Liver (tissue), 10 donors: ENCODE measurements at places on chromosomes 16 and 17. TPM values are rescaled to one million over a fixed set of nuclear protein-coding genes. Genes with fewer than 3 reads are reported as not detected.

- no peak for DNase-seq
Measured at GRCh38 chr17:47791025-47791424, 30.6 kb downstream of the OSBPL7 start.

GRCh38 chr16:2691491-2692248, 9.3 kb downstream of the KCTD5 start:
- DNase-seq = no peak

- no peak for DNase-seq
Measured at GRCh38 chr17:36824678-36825101, 112.6 kb upstream of the LHX1 start.

DNA sequence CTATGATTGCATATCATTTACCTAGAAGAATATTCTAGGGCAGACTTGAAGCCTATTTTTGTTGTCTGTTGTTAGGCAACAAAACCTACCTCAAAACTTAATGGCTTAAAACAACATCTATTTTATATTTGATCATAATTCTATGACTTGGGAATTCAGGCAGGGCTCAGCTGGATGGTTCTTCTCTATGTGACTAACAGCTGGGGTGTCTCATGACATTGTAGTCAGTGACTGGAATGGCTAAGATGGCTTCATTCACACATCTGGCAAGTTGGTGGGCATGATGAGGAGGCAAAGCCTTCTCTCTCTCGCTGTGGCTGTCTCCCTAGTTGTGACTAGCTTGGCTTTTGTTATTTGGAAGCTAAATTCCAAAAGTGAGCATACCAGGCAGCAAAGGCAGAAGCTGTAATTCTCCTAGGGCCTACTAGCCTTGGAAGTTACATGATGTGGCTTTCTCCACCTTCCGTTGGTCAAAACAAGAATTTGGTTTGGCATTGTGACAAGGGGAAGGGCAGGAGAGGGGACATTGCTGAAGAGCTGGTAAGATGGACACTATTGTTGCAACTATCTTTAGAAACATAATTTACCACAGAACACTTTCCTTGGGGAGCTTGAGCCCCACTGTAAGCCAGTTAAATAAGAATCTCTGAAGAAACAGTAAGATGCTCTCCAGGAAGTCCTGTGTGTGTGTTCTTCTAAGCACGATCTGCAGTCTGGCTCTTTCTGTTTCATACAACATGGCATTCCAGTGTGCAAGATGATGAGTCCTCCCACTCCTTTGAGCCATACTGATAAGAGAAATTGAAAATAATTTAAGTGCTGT, 39.4 kb downstream of the ZNRF1 start:
- DNase-seq = no peak

- DNase-seq = peak; percentile 78
Measured at GRCh38 chr17:8192070-8192815, 2.3 kb upstream of the BORCS6 start.

DNA sequence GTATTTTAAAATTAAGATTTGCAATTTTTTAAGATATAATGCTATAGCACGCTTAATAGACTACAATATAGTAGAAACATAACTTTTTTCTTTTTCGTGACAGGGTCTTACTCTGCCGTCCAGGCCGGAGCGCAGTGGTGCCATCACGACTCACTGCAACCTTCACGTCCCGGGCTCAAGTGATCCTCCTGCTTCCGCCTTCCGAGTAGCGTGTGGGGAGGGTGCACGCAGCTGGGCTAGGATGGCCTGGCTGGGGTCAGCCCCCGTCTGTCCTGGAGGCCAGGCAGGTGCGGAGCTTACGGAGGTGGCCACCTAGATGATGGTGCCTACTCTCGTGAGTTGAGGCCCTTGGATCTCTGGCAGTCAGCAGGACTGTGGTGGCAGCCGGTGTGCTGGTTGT, 50.1 kb downstream of the JPH3 start:
- no peak for DNase-seq

DNA sequence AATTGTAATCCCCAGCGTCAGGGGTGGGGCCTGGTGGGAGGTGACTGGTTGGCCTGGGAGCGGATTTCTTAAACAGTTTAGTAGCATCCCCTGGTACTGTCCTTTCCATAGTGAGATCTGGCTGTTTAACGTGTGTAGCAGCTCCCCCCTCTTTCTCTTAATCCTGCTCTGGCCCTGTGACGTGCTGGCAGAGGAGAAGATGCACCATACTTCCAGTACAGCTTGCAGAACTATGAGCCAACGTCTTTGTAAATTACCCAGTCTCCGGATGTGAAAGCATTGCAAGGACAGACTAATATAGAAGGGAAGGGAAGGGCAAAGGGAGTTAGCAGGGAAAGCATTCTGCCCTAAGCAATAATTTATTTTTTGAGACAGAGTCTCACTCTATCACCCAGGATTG, 83.9 kb downstream of the RMI2 start:
- no peak for DNase-seq

- DNase-seq = no peak
Measured at GRCh38 chr16:56673921-56674320, 4.3 kb downstream of the MT1H start.

- no peak for DNase-seq
Measured at GRCh38 chr16:31402687-31403086, 9.6 kb downstream of the ITGAD start.

DNA sequence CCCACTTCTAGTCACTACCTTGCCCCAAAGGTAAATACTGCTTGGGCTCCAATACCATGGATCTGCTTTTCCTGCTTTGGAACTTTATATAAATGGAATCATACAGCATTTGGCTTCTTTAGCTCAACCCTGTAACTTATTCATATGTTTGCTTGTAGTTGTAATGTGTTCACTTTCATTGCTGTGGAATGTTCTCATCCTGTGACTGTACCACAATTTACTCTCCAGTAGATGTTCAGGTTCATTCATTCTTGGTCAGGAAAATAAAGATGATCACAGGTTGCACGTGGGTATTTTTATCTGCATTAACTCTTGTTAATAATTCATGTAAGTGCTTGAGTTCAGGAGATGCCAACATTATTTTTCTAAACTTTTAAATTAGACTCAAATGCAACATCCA, 6.7 kb upstream of the BEAN1 start:
- no peak for DNase-seq

DNA sequence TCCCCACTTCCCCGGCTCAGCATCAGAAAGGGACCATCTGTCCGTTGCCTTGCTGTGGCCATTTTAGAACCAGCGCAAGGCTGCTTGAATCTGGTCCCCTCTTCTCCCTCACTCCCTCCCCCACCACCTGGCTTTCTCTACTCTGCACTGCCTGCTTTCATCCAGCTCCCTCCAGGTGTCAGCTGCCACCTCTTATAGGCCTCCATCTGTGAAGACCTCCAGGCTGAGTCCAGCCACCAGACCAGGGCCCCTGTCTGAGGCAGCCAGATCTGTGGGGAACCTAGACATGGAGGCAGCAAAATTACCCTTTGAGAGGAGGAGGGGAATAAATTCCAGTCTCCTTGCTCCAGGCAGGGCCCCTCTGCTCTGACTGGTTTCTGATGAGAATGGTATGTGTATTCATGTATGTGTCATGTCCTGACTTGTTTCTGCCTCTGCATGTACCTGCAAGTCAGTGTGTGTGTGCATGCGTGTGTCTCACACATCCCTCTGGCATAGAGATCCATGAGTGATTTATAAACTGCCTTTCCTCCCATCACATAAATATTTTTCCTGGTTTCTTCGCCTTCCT, 21.1 kb downstream of the MINK1 start:
- no peak for DNase-seq

- DNase-seq = no peak
Measured at GRCh38 chr17:57456622-57457021, 200.3 kb downstream of the MSI2 start.

DNA sequence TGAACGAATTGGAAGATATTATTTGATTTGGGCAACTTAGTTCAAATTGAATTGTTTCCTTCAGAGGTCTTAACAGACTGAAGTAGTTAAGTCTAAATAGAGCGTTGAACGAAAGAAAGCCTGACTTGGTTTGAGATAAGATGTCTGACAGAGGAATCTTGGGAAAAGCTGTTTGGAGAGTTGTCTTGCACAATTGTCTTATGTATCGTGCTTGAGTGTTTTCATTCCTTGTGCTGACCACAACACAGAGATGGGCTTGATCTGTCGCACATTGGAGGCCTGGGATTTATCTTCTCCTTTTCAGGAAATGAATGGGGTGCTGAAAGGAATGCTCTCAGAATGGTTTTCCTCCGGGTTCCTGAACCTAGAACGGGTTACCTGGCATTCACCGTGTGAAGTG, 7.8 kb downstream of the MLYCD start:
- no peak for DNase-seq

DNA sequence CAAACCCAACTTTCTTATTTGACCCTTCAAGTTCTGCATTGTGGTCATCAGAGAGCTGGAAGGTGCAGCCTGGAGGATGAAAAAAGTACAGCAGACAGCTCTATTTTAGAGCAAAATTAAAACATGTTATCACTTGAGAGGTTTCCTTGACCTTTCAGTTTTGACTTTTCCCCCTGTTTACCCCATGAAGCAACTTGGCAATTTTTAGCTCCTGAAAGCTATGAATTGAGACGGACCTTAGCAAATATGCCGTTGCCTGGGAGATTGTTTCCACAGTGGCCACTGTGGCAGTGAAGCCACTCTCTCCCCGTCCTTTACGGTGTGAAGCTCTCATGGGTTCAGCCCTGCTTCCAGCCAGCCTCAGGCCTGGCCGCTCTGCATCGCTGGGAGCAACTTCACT, 398.6 kb downstream of the CPPED1 start:
- no peak for DNase-seq

- no peak for DNase-seq
Measured at GRCh38 chr17:29710891-29711418, 88.2 kb upstream of the CORO6 start.

- DNase-seq = no peak
Measured at GRCh38 chr17:81132197-81132540, 33.1 kb upstream of the PVALEF start.

- DNase-seq = no peak
Measured at GRCh38 chr17:45042346-45043120, 8.9 kb downstream of the DCAKD start.

- DNase-seq = no peak
Measured at GRCh38 chr16:56945847-56946527, 14.0 kb downstream of the HERPUD1 start.

GRCh38 chr16:50915120-50915519, 173.2 kb downstream of the CYLD start:
- no peak for DNase-seq

- no peak for DNase-seq
Measured at GRCh38 chr16:86285938-86286921, 224.1 kb upstream of the FOXF1 start.

- DNase-seq = no peak
Measured at GRCh38 chr17:42453439-42453838, 5.2 kb upstream of the ATP6V0A1 start.

DNA sequence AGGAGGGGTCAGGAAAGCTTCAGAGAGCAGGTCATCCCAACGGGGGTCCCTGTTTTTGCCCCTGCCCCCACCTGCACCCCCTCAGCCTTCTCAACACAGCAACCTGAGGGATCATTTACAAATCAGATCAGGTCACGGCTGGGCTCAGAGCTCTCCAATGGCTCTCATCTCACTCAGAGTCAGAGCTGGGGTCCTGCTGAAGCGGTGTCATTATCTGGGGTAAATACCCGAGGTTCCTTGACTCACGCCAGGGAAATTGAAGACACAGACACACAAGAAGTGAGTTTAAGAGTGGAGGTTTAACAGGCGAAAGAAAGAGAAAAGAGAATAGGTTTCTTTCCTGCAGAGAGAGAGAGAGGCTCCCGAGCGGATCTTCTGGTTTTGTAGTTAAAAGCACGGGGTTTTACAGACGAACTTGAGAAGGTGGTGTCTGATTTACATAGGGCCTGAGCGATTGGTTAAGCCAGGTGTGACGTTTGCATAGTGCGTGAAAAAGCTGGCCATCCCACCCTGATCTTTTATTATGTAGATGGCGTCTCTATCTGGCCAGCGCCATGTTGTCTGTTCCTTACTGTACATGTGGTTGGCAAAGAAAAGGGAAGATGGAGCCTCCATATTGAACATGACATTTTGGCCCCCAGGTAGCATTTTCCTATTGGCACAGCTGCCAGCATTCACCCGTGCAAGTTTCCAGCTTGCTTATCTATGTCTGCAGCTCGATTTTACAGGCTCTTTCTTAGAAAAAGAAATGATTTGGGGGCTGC, 51.4 kb downstream of the WSB1 start:
- DNase-seq = no peak

- DNase-seq = peak; percentile 76
Measured at GRCh38 chr16:88784074-88784855, 755 bp downstream of the PIEZO1 start.

GRCh38 chr17:28384281-28385036, 13.0 kb downstream of the SARM1 start:
- DNase-seq = no peak

- no peak for DNase-seq
Measured at GRCh38 chr17:27895940-27896535, 2.9 kb upstream of the LYRM9 start.

DNA sequence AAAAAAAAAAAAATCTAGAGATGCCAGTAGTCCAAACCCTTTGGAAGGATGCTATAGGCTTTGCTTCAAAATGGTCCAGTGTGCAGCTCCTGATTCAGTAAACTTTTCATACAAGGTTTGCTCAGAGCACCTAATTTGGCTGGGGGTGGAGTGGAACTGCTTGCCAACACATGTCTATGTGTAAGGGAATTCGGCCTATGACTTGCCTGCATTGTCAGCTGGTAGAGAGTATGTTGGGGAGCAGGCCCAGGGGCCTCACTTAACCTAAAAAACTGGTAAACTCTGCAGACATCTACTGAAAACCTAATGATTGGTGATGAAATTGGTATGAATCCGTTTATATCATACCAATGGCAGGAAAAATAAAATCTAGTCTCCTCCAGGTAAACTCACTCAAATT, 1.5 kb upstream of the MFSD6L start:
- no peak for DNase-seq

GRCh38 chr16:88913001-88913612, 46.6 kb upstream of the PABPN1L start:
- DNase-seq = no peak

DNA sequence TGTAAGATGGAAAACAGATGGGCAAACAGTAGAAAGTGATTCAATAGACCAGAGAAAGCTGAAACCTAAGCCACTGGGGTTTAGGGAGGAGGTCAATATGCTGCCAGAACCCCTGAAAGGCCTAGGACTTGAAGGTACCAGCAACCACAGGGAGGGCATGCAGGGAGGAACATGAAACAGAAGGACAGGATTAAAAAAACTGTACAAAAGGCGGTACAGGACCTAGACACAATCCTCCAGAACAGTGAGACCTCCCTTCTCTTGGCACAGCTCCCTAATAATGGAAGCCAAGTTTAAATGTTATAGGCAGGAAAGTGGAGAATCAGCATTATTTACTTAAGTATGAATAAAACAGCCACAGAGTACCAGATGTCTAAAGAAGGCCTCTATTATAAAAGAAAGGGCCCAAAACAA, 105.5 kb downstream of the SPAG9 start:
- DNase-seq = no peak

GRCh38 chr17:40024901-40025300, 9.7 kb downstream of the CSF3 start:
- no peak for DNase-seq

- DNase-seq = no peak
Measured at GRCh38 chr16:67317853-67318252, 8.7 kb downstream of the KCTD19 start.

KRTAP4-1 gene
- not detected for polyA plus RNA-seq

TBC1D26 gene
- not detected for polyA plus RNA-seq

KCNJ2 gene
- polyA plus RNA-seq = 0.47 TPM

KLHL10 gene
- 0.07 TPM for polyA plus RNA-seq

METTL23 gene
- polyA plus RNA-seq = 26.8 TPM

NXPH3 gene
- not detected for polyA plus RNA-seq

CCDC40 gene
- 1.9 TPM for polyA plus RNA-seq

ERI2 gene
- polyA plus RNA-seq = 8.8 TPM

PRSS53 gene
- 4.4 TPM for polyA plus RNA-seq

CTRB2 gene
- 0.09 TPM for polyA plus RNA-seq

MT4 gene
- not detected for polyA plus RNA-seq

CDH11 gene
- 0.72 TPM for polyA plus RNA-seq

TBC1D3L gene
- polyA plus RNA-seq = 2.6 TPM

TP53TG3F gene
- not detected for polyA plus RNA-seq

C16orf92 gene
- polyA plus RNA-seq = not detected
